Motor neuron (in vitro differentiated cells): ENCODE measurements at places on chromosomes 5 and 9.

- no peak for ATAC-seq
These were observed 29.4 kb upstream of the ALDH1A1 start for GRCh38 chr9:72982146-72982799.

DNA sequence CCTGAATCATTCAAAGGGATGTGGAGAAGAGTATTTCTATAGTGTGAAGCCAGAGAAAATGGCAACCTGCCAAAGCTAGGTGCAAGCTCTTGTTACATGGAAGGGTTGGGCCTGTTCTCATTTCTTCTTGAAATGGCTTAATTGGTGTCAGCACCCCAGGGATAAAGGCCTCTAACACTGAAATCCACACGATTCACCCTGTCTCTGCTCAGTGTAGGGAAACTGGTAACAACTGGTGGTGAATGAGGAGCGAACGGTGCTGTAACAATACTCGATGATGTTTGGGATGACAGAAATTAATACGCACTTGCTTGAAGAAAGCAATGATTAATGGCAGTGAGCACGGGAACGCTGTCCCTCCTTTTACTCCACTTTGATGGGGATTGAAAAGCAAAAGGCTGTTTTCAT lies 16.2 kb downstream of the PBX3 start:
- ATAC-seq = peak; percentile 57

DNA sequence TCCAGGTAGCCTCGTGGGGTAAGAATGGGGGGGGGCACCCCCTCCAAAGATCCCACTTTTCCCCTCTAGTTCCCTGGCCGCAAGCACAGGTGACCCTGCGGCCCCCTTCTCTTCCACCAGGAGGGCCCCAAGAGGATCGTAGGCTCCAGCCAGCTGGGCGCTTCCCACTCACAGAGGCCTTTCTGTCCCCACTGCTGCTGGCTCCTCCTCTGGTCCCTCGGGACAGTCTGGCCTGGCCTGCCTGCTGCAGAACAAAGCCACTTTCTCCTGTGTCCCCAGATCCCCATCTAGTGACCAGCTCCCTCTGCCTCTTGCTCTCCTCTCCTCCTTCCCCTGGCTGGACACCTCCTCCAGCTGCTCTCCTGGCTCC lies 534 bp upstream of the SAPCD2 start:
- peak; percentile 24 for ATAC-seq

DNA sequence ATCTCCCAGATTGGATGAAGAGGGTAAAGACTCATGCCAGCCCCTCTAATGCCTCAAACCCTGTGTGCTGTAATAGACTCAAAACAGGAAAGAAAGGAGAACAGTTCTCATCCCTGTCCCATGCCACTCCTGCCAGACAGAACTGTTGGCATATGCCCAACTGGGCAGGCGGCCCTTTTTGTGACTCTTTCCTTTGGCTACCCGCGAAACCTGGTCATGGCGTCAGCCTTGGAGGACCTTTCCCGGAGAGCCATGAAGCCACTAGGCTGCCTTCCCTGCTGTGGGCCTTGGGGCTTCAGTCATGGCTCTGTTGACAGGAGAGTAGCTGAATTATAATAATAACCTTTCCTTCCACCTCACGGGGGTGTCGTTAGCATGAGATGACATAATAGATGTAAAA lies 75.9 kb upstream of the SEMA6A start:
- ATAC-seq = no peak

DNA sequence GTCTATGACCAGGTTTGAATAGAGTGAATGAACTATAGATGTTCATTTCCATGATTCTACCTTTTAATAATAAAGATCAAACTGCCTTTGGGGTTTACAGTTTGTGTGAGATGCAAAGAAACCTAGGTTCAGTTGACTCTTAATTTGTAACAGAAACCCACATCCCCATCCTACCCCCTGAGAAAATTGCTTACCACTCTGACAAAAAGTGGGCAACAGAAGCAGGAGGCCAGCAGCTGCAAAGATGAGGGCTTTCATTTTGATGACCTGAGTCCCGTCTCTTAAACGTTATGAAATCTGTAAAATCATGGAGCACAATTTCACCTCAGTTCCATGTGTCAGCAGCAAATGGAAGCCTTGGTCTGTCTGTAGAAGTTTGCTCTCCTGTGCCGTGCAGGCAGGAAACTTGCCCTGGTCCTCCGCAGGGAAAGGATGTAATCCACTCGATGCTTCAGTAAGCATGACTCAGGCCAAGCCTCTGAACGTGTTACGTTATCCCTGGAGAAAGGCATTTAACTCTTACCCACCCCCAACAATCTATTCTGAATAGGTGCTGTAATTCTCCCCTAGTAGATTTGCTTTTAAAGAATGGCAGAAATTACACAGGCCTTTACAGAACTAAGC lies at the start of gene F2RL2:
Gene F2RL2, minus strand, starts transcription at position 431 of the 624 bp plus-strand sequence. Its CDS starts 173 bp downstream, at position 258.
- peak; percentile 95 for ATAC-seq

GRCh38 chr9:78316166-78316892 lies 19.4 kb downstream of the PSAT1 start:
- no peak for ATAC-seq

GRCh38 chr5:157785801-157786200 lies 42.3 kb downstream of the LSM11 start:
- ATAC-seq = no peak

DNA sequence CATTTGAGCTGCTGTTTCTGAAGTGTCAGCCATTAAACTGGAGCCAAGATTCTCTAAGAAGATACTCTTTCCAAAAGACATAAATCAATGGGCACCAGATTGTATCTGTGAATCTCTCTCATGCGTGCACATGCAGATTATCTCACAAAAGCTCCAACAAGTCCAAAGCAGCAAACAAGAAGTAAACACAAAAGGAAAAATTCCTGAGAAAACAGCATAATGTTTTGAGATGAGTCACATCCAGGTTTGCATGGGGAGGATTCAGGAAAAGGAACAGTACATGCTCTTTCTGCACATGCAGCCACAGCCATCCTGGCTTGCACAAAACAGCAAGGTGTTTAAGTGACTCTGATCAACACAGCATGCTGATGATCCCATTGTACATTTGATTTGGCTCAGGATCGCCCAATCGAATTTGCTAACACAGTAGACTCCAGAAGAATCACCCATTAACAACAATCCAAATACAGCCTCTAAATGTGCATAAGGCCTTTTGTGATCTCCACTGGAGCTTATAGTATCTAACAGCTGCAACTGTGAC lies 143.1 kb downstream of the ELAVL2 start:
- peak; percentile 16 for ATAC-seq

DNA sequence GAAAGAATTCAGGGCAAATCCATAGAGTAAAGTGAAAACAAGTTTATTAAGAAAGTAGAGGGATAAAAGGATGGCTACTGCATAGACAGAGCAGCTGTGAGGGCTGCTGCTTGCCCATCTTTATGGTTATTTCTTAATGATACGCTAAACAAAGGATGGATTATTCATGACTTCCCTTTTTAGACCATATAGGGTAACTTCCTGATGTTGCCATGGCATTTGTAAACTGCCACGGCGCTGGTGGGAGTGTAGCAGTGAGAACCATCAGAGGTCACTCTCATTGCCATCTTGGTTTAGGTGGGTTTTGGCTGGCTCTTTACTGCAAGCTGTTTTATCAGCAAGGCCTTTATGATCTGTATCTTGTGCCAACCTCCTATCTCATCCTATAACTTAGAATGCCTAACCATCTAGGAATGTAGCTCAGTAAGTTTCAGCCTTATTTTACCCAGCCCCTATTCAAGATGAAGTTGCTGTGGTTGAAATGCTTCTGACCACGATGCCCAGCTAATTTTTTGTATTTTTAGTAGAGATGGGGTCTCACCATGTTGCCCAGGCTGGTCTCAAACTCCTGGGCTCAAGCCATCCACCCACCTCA lies 42.1 kb downstream of the RFK start:
- no peak for ATAC-seq

DNA sequence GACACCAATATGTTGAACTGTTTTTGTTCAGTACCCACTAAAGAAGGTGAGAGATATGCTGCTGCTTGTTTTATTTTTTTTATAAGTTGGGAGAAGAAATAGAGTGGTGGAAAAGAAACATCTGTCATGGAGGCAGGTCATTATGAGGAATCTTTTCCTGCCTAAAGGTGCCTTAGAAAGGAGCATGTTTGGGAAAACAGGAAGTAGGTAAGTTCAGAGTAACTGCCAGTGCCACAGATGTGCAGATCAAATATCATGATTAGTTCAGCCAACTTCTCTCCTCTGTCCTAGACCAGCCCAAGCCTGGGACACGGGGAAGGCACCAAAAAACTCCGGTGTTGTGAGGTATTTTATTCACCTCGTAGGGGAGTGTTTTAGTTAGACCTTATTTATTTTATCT lies 144.2 kb downstream of the MAN2A1 start:
- no peak for ATAC-seq

- no peak for ATAC-seq
These were observed 124.0 kb downstream of the GNAQ start for GRCh38 chr9:77907585-77907984.

DNA sequence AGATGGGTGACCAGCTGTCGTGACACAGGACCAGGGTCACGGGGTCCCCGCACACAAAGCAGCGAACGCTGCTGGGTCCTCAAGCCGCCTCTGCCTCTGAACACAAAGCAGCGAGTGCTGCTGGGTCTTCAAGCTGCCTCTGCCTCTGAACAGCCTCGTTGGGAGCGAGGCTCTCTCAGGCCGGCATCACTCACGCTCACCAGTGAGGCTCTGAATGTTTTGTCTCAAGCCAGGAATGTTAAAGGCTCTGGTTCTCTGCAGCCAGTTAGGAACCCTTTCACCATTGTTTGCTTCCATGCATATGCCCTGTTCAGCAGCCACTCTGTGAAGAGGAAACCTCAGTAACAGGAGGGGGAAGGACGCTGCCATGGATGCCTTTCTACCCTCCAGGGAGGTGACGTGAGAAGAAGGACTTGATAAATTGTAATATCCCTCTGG lies 82.7 kb upstream of the TAF11L2 start:
- ATAC-seq = no peak

GRCh38 chr5:169895926-169896325 lies 84.4 kb downstream of the INSYN2B start:
- no peak for ATAC-seq

- ATAC-seq = no peak
These were observed 259.4 kb downstream of the HSPA4 start for GRCh38 chr5:133311176-133311575.

GRCh38 chr9:20683351-20684034 lies 566 bp upstream of the FOCAD start:
- peak; percentile 11 for ATAC-seq

- ATAC-seq = no peak
These were observed 38.9 kb upstream of the RNU6ATAC start for GRCh38 chr9:134203224-134203623.

GRCh38 chr9:111984086-111984802 lies 87.6 kb downstream of the UGCG start:
- ATAC-seq = no peak

GRCh38 chr5:55021410-55021809 lies 2.6 kb upstream of the GZMK start:
- ATAC-seq = no peak

DNA sequence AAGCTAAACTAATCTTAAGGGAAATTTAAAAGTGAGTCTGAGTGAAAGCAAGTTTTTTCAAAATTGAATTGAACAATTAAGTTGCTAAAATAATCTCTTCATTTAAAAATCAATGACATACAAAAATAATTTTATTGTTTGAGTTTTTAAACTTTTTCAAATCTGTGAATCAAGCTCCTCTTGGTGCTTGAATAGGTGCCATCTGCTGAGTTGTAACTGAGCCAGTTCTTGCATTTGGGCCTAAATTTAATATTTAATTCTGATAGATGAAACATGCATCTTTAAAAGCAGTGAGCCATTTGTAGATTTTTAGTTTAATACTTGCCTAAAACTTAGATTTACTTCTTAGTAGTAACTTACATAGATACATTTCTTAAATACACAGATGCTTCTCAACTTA lies 31.8 kb downstream of the SPATA31D1 start:
- ATAC-seq = no peak

GRCh38 chr9:14652729-14653377 lies 40.4 kb downstream of the ZDHHC21 start:
- ATAC-seq = no peak

- no peak for ATAC-seq
These were observed 269.6 kb upstream of the KLF4 start for GRCh38 chr9:107759009-107759822.
